ENCODE measurements at places on chromosomes 5 and 9.

DNA sequence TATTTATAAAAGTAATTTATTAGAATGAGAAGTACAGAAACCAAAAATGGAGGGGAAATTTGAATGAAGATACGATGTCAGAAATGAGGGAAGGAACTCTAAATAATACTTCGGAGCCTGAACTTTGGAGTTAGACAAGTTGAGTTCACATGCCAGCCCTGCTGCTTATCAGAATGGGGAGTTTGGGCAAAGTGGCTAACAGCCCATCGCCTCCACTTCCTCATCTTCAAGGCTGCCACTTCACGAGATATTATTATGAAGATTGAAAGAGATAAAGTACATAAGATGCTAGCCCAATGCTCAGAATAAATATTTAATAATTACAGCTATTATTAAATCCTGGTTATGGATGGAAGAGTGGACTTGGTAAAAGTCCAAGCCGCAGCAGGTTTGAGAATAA is 56.2 kb upstream of the ABCA1 start:
- DNase-seq = no peak

DNA sequence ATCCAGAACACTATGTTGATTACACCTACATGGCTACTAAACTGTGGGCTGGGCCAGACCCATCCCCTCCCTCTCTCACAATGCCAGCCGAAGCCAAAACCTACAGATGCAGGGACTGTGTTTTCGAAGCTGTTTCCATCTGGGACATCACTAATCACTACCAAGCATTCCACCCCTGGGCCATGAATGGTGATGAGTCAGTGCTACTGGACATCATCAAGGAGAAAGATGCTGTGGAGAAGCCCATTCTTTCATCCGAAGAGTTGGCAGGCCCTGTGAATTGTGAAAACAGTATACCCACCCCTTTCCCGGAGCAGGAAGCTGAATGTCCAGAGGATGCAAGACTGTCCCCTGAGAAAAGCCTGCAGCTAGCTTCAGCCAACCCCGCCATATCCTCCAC is 65.0 kb downstream of the ZNF462 start:
- no peak for DNase-seq

DNA sequence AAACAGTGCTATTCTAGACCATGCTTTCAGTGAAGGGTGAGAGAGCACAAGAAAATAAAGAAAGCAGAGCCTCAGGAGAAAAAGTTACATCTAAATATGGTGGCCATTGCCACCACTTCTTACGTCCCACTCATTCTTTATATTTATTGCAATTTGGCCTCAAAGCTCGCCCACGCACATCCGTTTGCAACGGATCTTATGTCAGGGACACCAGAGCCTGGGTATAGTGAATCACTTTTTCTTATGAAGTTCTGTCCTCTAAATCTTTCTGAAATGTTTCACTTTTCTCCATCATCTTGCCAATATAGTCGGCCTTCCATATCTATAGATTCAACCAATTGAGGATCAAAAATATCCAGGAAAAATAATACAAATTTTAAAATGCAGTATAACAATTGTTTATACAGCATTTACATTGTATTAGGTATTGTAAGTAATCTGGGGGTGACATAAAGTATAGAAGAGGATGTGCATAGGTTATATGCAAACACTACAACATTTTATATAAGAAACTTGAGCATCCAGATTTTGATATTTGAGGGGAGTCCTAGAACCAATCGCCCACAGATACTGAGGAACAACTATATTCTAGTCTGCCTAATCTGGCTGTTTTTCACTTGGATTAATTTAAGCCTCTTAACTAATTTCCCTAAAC is 35.2 kb downstream of the GOLPH3 start:
- no peak for DNase-seq

DNA sequence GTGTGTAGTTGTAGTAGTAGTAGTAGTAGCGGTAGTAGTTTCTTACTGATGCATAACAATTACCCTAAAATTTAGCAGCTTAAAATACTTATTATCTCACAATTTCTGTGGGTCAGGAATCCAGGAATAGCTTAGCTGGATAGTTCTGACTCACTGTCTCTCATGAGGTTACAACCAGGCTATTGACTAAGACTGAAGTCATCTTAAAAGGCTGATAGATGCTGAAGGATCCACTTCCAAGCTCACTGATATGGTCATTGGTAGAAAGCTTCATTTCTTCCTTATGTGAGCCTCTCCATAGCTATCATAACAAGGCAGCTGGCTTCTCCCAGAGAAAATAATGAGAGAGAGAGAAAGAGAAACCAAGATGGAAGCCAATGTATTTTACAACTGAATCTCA is 147.5 kb upstream of the FBXL17 start:
- no peak for DNase-seq

GRCh38 chr9:90142580-90142979 is 500.0 kb downstream of the DIRAS2 start:
- no peak for DNase-seq

DNA sequence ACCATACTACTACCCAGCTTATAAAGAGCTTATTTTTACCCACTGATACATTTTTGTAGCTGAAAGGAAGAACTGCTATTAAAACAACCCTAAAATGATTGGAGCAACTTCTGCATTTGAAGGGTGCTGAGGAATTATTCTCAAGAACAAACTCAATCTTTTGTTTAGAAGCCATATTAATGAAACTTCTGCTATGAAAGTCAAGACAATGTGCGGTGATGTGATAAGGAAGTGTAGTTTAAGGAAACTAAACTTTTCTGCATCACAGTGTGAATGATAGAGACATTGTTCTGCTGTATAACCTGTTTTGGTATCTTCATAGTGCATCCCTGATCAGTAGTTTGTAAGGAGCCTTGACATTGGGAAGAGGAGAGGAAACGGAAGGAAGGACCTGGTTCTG is 408.5 kb downstream of the TMEM38B start:
- DNase-seq = no peak

GRCh38 chr9:133104718-133105460 is 16.2 kb downstream of the RALGDS start:
- DNase-seq = peak; percentile 22

GRCh38 chr9:107906074-107906473 is 416.5 kb upstream of the KLF4 start:
- no peak for DNase-seq

- peak; percentile 49 for DNase-seq
These were observed 762 bp downstream of the SNCAIP start for GRCh38 chr5:122312591-122313406.

- DNase-seq = no peak
These were observed 332.4 kb upstream of the BRINP1 start for GRCh38 chr9:119701651-119702050.

DNA sequence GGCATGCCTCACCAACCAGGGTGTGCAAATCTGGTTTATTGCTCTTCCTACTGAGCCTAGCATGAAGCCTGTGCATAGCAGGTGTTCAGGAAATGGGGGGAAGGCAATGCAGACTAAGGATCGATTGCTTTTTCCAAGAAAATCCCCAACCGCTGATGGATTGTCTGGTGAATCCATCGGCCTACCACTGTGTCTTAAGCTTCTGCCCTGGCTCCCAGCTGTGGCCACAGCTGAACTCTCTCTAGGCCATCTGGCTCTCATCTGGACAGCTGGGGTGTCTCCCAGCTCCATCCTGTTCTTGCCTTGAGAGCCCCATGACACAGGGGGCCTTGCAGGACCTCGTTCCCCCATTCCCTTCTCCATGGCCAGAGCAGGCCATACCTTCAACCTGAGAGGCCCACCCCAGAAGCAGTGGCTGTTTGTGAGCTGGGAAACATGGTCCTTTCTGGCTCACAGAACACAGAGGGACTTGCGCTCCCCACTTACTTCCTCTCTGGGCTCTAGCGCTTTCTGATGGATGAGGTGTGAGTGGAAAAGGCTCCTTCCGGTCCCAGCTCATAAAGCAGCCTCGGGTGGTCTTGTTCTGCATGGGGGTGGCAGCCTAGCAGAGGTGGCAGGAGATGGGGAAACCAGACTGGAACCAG is 41.8 kb downstream of the COL27A1 start:
- peak; percentile 80 for DNase-seq

DNA sequence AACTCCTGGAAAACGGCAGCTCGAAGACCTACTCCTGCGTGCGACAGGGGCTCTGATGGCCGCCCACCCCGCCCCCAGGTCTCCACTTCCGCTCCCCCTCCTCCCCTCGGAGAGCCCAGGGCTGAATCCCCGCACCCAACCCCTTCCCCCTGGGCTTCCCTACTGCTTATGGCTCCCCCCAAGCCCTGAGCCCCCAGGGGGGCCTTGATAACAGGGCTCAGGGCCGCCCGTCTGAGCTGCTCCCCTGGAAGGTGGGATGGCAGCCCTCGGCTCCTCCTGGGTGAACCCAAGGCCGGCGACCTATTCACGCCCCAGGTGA is 30.4 kb downstream of the GLT6D1 start:
- DNase-seq = no peak

- DNase-seq = no peak
These were observed 71.7 kb downstream of the ANKRD55 start for GRCh38 chr5:56161439-56161823.

DNA sequence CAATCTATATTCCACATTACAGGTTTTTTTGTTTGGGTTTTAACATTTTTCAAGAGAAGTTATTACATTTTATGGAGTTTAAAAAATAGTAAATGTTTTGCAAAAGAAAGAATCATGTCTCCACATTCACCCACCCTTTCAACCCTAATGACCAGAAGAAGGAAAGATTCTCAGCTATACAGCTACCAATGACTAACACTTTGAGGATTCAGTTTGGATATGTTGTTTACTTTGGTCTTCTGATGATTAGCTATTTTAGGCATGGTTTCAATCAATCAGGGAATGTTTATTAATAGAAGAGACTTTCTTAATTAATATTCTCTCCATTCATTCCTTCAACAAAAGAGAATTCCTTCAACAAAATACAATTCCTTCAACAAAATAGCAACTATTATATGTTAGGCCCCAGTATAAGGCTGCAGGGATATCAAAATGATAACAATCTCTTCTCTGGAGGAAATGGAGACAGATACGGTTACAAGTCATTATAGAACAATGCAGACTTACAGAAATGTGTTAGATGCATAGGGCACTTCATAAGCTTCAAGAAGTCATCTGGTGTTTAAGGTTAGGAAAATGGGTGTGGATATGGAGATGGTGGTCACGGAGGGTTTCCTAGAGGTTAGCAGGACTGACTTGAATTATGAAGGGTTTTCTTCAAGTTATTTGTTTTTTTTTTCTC is 9.3 kb upstream of the NR3C1 start:
- no peak for DNase-seq

DNA sequence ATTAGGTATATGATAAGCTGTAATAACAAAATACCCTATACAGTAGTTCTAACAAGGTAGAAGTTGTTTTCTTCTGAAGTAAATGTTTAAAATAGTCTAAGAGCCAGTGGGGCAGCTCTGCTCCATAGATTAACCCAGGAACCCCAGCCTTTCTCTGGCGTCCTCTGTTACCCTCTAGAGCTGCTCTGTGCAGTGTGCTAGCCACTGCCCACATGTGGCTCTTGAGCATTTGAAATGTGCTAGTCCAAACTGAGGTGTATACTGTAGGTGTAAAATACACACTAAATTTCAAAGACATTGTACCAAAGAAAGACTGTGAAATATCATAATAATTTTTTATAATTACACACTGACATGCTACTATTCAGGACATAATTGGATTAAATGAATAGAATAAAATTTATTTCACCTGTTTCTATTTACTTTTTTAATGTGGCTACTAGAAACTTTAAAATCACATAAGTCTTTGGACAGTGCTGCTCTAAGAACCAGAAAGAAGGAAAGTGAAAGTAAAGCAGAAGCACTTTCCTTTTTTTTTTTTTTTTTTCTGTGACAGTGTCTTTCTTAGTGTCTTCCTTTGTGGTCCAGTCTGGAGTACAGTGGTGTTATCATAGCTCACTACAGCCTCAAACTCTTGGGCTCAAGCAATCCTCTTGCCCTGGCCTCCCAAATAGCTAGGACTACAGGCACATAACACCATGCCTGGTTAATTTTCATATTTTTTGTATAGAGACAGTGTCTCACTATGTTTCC is 39.3 kb downstream of the RAI14 start:
- DNase-seq = no peak

DNA sequence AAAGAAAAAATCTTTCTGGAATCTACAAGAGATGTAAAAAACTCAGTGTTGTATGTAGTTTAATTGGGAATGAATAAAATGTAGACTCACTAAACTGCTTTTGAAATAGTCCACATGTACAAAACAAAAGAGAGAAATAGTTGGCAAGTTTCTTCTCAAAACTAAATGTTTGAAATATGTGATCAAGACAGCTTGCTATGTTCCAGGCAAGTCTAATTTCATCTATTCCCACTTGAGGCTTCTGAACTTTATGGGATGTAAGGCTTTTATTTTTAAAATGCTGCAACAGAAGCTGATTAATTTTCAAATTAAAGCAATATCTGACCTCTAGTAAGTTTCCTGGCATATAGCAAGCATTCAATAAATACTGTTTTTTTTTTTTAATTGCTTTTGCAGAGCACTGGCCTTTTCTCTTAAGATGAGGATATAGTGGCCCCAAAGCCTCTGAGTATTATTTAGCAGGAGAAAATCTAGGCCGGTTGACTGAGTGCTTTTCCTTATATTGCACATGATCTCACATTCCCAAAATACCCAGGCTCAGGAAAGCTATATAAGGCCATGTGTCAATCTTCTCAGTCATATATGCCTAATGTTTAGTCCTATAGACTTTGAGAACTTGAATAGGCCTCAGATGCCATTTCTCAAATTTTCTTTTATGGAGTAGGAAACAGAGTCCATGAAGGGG is 183.2 kb downstream of the NTRK2 start:
- no peak for DNase-seq

DNA sequence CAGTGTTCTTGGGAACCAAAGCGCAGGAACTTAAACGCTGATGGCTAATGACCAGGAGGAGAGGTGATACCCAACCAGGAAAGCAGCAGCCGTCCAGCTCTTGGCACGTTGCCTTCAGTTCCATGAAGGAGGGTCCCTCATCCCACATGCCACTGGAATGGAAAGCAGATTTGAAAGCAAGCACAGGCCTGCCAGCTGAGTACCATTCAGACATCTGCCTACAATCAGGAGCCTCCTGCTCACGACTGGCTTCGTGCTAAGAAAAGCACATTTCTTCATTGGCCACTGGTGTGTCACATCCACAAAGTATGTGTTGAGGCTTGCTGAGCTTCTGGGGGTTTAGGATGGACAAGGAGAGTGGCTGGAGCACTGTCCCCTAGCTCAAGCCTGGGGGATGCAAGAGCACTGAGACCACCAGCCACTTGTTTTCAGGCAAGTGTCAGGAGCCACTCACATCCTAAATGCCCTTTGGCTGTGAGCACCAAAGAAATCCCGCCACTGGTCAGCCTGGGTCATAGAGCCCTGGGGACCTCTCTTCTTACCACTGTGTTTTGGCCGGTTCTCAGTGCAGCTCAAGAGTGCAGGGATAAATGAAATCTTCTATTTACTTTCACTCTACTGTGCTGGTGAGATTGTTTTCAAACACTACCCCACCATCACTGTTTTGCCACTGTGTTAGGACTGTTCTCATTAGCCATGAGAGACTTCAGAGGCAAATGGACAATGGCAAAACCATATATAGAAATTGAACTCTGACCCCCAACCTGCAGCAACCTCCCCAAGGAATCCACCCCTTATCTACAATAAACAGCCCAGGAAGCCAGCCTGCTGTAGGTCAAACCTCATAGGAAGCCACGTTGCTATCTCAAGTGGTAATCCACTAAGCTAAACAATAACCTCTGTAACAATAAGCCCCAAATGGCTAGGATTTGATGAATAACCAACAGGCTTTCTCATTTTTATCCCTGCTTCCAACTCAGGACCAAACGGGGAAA is 58.3 kb downstream of the MTX3 start:
- DNase-seq = no peak

GRCh38 chr9:108911820-108912219 is 22.1 kb downstream of the ELP1 start:
- DNase-seq = no peak
